ACHN (cell line): ENCODE measurements at places on chromosomes 3 and 15.
A peak's percentile ranks its signal among the peaks of the same experiment; 100 is the strongest.

DNA sequence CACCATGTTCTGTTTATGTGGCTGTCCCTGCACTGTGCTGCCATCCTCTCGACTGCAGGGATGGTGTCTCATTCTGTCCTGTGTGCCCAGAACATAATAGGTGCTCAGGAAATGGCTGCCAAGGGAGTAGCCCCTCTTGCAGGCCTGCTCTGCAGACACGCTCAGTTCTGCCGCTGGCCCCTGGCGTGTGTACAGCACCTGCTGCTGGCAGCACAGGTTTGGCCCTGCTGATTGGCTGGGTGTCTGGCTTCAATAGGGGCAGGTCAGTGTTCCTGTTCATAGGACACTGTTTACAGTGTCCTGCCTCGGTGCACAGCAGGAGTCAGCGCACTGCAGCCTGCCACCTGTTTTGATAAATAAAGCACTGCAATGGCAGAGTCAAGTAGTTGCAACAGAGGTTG lies 146.9 kb downstream of the DNAJB8 start:
- DNase-seq, result no peak

GRCh38 chr15:63178034-63178433 lies 11.4 kb upstream of the RAB8B start:
- DNase-seq, result no peak

GRCh38 chr3:31668242-31668641 lies 135.5 kb downstream of the STT3B start:
- no peak for DNase-seq

- DNase-seq, result peak; percentile 56
Observed at GRCh38 chr15:58980351-58980939, 7.0 kb upstream of the RNF111 start.

DNA sequence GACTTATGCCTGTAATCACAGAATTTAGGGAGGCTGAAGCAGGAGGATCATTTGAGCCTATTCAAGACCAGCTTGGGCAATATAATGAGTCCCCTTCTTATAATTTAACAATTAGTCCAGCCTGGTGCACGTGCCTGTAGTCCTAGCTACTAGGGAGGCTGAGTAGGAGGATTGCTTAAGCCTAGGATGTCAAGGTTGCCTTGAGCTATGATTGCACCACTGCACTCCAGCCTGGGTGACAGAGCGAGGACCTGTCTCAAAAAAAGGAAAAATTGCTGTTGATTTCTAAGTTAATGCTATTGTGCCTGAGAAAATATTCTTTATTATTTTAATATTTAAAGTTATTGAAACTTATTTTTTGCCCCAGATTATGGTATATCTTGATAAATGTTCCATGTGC lies 159.0 kb downstream of the NLGN1 start:
- DNase-seq, result no peak

DNA sequence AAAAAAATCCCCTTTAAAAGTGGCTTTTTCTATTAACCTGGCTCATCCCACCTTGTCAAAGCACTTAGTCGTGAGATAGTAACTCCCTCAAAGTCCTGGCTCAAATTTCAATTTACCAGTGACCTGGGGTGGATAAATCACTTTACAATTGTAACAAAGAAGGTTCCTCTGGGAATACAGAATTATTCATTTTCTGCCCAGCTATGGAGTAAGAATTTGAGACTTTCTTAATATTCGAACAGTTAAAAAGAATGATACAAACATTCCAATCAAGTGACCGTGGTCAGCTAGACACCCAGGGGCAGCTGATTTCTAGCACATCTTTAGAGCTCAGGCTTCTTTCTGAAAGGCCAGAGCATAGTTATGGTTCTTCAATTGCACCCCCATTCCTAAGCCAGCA lies 291.0 kb upstream of the TGFBR2 start:
- DNase-seq, result no peak

GRCh38 chr15:101088788-101089578 lies 162.9 kb downstream of the CHSY1 start:
- peak; percentile 57 for DNase-seq

GRCh38 chr3:67804578-67804977 lies 150.2 kb upstream of the SUCLG2 start:
- DNase-seq, result no peak

GRCh38 chr3:128548426-128549282 lies 55.7 kb upstream of the GATA2 start:
- DNase-seq, result no peak

- no peak for DNase-seq
Observed at GRCh38 chr3:142725357-142725739, 1.5 kb downstream of the TRPC1 start.

- no peak for DNase-seq
Observed at GRCh38 chr15:61205346-61205921, 23.7 kb downstream of the RORA start.

DNA sequence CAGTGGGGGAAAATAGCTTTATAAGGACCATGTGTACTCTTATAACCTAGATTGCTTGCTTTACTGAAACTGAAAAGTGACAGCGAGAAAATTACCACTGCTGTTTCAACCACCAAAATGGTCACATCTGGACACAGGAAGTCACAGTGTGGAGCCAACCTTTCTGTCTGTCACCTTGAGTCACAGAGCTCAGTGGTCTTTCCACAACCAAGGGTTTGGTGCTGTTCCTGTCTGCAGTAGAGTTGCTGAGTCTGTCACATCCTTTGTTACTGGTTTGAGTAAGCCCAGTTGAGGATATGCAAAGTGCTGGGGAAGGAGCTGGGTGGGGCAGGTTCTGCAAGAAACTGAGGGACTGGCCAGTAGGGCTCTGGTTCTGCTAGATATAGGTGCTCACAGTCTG lies 139.1 kb upstream of the EIF1B start:
- DNase-seq, result no peak

DNA sequence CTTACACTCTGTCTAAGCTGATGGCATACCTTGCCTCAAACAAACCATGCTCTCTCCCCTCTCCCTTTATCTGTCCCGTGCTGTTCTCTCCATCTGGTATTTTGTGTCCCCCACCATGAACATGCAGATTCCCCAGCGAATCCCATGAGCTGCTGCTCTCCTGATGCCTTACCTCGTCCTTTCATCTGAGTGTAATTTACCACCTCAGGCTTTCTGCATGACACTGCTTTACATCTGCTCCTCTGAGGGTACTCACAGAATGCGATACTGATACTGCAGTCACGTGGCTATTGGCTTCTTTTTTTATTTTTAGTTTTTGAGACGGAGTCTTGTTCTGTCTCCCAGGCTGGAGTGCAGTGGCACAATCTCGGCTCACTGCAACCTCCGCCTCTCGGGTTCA lies 341.7 kb downstream of the PTPRG start:
- no peak for DNase-seq

GRCh38 chr3:11465744-11466616 lies 177.7 kb downstream of the VGLL4 start:
- no peak for DNase-seq

- peak; percentile 97 for DNase-seq
Observed at GRCh38 chr15:58770857-58771620, at the start of gene MINDY2. MINDY2 (plus strand) TSS chr15:58771302; CDS start chr15:58771396, 94 bp downstream.

GRCh38 chr3:183122257-183122932 lies 23.1 kb upstream of the MCCC1 start:
- peak; percentile 48 for DNase-seq

GRCh38 chr3:126416943-126417342 lies 22.2 kb downstream of the CFAP100 start:
- DNase-seq, result no peak

DNA sequence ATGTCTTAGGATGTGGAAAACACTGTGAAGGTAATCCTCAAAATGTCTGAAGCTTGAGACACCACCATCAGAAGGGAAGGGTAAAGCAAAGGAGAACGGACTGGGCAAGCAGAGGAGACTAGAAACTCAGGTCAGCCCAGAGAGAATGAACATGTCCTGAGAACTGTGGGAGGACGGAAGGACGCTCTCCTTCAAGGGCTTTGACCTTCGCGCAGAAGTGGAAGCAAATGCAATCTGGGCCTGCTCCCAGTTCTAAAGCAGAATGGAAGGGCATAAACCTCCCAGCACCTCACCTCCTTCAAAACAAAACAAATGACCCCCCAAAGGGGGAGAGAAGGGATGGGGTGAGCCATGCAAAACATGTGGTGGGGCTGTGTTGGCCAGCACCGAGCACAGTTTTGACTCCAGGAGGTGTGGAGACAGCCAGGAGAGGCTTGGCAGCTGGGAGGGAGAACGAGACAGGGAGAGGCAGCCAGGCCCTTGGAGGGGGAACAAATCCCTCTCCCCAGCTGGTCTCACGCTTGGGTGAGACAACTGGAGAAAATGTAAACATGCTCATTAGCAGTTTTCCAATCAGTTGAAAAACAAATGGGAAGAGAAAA lies 222.4 kb upstream of the WNT5A start:
- no peak for DNase-seq
